Pericardium fibroblast (primary cell): ENCODE measurements at places on chromosomes 7 and 10. TPM values are rescaled to one million over a fixed set of nuclear protein-coding genes. Genes with fewer than 3 reads are reported as not detected.

OR2F2 gene
- not detected in 2 replicates for total RNA-seq

TMEM225B gene
- total RNA-seq: 0.23 and 4.2 TPM in 2 replicates

UPK3B gene
- 8.6 TPM in 1 of 2 replicates, not detected in the other for total RNA-seq

PRPS1L1 gene
- total RNA-seq: not detected in 2 replicates

CTAGE4 gene
- total RNA-seq: 0.09 and 0.82 TPM in 2 replicates

RPP30 gene
- 39.6 and 41.9 TPM in 2 replicates for total RNA-seq

HOXA13 gene
- not detected in 2 replicates for total RNA-seq

HABP2 gene
- not detected in 2 replicates for total RNA-seq

GIMAP8 gene
- not detected in 2 replicates for total RNA-seq

GPC2 gene
- 0.23 and 5.0 TPM in 2 replicates for total RNA-seq

FBXO24 gene
- total RNA-seq: 0.12 TPM in 1 of 2 replicates, not detected in the other

ARMC3 gene
- total RNA-seq: not detected in 2 replicates

VIPR2 gene
- total RNA-seq: not detected in 2 replicates

CDHR1 gene
- total RNA-seq: 0.26 and 0.35 TPM in 2 replicates

SYT15B gene
- 8.2 and 13.8 TPM in 2 replicates for total RNA-seq

LIPK gene
- total RNA-seq: not detected in 2 replicates

MINDY3 gene
- total RNA-seq: 17.1 and 21.8 TPM in 2 replicates

LRRN3 gene
- 2.9 and 8.2 TPM in 2 replicates for total RNA-seq

UBN2 gene
- total RNA-seq: 2.8 and 3.6 TPM in 2 replicates

SFTPA2 gene
- total RNA-seq: not detected in 2 replicates

ACSM6 gene
- total RNA-seq: not detected in 2 replicates

ITPRID1 gene
- not detected in 2 replicates for total RNA-seq

TMEM176B gene
- 2.2 and 12.2 TPM in 2 replicates for total RNA-seq

EMX2 gene
- 0.12 and 8.5 TPM in 2 replicates for total RNA-seq

IDI2 gene
- total RNA-seq: not detected in 2 replicates

FAM180A gene
- total RNA-seq: 9.7 and 14.1 TPM in 2 replicates

HTR7 gene
- total RNA-seq: 0.35 and 5.5 TPM in 2 replicates

ANLN gene
- total RNA-seq: 4.4 and 7.5 TPM in 2 replicates

ADGRA1 gene
- 0.09 TPM in 1 of 2 replicates, not detected in the other for total RNA-seq

CDK13 gene
- total RNA-seq: 36.9 and 46.3 TPM in 2 replicates

HOGA1 gene
- 0.17 and 0.58 TPM in 2 replicates for total RNA-seq

ANKRD30A gene
- not detected in 2 replicates for total RNA-seq

GRM3 gene
- total RNA-seq: not detected in 2 replicates

ANKRD61 gene
- 0.09 TPM in 1 of 2 replicates, not detected in the other for total RNA-seq

PRRT4 gene
- total RNA-seq: 1.5 and 3.5 TPM in 2 replicates

SPDYE8 gene
- total RNA-seq: not detected in 2 replicates

AKR1C4 gene
- total RNA-seq: not detected in 2 replicates

HOXA4 gene
- 1.5 TPM in 1 of 2 replicates, not detected in the other for total RNA-seq

GIMAP7 gene
- not detected in 2 replicates for total RNA-seq

FGFR2 gene
- 0.35 TPM in 1 of 2 replicates, not detected in the other for total RNA-seq

CCL24 gene
- total RNA-seq: not detected in 2 replicates

TRIM50 gene
- total RNA-seq: not detected in 2 replicates

GSDME gene
- 6.6 and 47.0 TPM in 2 replicates for total RNA-seq

SLC26A5 gene
- total RNA-seq: not detected in 2 replicates

PGAM2 gene
- 0.26 and 0.47 TPM in 2 replicates for total RNA-seq

KCP gene
- total RNA-seq: not detected in 2 replicates

CHAT gene
- total RNA-seq: not detected in 2 replicates

GLRX3 gene
- 51.6 and 65.5 TPM in 2 replicates for total RNA-seq

OR2A1 gene
- not detected in 2 replicates for total RNA-seq

TRIM56 gene
- 9.3 and 11.8 TPM in 2 replicates for total RNA-seq

FAM185A gene
- 2.3 and 4.0 TPM in 2 replicates for total RNA-seq

ERVW-1 gene
- total RNA-seq: not detected in 2 replicates

TSPAN14 gene
- total RNA-seq: 22.9 and 23.2 TPM in 2 replicates

TAS2R41 gene
- total RNA-seq: not detected in 2 replicates

PON1 gene
- not detected in 2 replicates for total RNA-seq

FKBP6 gene
- not detected in 2 replicates for total RNA-seq

CDHR3 gene
- 2.0 and 3.9 TPM in 2 replicates for total RNA-seq
